DMS53 (cell line): ENCODE measurements at places on chromosomes 2 and 18.

DNA sequence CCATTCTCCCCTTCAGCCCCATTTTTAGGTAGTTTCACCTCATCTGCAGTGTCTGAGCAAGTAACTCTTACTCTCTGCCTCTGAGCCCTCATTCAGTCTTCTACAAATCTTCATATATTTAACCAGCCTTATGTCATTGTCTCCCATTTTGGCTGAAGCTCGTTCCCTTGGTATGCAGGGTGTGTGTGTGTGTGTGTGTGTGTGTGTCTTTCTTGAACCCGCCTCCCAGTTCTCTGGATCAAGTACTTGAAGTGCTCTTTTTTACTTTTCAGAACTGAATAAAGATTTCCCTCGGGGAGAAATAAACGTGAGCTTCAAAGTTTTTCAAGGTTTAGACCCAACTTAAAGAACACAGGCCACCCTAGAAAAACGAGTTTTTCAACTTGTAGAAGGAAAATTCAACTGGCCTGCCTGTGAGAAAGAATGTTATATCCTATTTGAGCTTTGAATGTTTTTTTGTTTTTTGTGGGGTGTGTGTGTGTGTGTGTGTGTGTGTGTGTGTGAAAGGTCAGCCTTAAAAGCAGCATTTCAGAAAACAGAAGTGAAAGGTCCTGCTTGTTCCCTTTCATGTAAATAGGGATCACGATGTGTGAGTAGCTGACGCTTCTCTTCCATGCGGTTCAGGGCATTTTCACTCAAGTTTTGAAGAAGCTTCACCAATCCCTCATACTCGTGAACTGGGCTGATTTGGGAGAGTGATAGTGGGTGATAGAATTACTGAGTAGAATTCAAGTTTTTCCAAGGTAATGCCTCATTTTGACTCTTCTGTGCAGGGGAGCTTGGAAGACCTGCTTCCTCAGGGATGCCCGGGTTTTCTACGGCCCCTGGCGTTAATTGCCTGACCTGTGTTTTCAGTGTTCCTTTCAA lies 50.6 kb upstream of the EML6 start:
- no peak for DNase-seq

GRCh38 chr2:25295621-25296020 lies 46.1 kb downstream of the DNMT3A start:
- no peak for DNase-seq

- DNase-seq = peak; percentile 81
These were observed 1262.9 kb downstream of the SUCLG1 start for GRCh38 chr2:83196225-83196624.

DNA sequence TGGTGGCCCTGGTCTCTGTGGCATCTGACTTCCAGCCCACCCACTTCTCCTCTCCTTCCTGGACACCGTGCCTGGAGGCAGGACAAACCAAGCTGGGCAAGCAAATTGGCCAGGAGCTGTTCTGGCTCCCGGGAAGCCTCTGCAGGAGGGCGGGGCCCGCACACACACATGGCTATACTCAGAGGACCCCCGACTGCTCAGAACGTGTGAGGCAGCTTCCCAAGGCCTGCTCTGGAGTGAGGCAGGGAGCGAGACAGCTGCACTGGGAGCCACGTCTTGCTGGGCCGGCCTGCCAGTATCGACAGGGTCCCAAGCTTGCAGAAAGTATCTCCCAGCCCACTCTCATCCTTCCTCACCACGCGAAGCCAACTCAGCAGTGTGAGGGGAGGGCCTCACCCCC lies 257.3 kb downstream of the TWIST2 start:
- no peak for DNase-seq

GRCh38 chr2:173664513-173664910 lies 300.7 kb downstream of the SP3 start:
- no peak for DNase-seq

DNA sequence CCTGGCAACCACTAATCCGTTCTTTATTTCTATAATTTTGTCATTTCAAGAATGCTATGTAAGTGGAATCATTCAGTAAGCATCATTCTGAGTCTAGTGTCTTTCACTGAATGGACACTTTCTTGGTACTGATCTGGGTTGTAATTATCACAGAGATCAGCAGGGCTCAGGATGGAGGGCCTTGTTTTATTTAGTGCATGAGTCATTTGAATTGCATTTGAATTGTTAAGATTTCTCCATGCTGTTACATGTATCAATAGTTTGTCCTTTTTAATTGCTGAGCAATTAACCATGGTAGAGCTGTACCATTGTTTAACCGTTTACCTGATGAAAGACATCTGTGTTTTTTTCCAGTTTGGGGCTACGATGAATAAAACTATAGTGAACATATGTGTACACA lies 256.4 kb downstream of the THSD7B start:
- no peak for DNase-seq
